AG20443 (cell line): ENCODE measurements at places on chromosomes 6 and 20.

DNA sequence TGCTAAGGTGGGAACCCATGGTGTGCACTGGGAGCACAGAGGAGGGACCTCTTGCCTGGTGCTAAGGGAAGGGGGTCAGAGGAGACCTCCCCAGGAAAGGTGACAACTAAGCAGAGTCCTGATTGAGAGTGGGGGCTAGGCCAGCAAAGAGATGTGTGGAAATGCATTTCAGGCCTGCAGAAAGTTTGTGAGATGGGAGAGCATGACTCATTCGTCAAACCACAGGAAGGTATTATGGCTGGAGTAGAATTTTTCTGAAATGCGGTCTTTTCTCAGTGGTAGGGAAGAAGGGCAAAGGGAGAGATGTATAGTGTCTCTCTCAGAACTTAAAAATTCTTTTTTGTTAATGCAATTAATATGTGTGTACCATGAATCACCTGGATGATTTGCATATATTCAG lies 23.6 kb upstream of the EDN1 start:
- peak; percentile 64 for DNase-seq

DNA sequence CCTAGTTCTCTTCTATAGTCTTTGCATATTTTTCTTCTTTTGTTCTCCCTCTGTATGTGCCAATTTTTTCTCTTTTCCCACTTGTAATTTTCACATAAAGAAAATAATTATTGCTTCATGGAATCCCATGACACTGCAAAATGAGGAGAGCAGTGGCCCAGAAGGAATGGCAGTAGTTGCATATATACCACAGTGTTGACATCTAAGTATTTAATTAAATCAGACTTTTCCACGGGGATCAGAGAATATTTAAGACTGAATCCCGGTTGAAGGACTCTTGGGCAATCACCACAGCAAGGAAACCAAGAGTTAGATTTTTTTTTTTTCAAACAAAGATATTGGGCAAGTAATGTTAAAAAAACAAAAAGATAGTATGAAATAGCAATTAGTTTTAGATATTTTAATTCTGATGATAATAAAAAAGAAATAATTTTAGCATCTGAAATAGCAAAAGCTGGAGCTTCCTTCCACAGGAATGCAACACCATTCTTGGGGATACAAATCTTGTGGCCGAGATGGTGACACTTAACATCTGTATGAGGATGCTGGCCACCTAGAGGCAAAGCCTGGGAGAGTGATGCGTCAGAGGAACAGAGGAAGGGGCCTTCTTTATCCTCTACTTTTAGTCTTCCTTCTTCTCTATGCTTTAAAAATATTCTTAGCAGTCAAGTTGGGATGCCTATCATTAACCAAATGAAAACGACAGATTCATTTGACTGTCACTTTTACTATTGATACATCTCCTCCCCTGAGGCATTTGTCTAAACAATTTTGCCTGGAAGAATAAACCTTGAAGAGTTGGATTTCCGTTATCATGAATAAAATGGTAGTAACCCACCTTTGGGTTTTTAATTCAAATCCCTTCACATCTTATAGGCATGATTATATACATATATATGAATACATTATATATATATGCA lies 356.2 kb downstream of the GJA1 start:
- DNase-seq = peak; percentile 34

DNA sequence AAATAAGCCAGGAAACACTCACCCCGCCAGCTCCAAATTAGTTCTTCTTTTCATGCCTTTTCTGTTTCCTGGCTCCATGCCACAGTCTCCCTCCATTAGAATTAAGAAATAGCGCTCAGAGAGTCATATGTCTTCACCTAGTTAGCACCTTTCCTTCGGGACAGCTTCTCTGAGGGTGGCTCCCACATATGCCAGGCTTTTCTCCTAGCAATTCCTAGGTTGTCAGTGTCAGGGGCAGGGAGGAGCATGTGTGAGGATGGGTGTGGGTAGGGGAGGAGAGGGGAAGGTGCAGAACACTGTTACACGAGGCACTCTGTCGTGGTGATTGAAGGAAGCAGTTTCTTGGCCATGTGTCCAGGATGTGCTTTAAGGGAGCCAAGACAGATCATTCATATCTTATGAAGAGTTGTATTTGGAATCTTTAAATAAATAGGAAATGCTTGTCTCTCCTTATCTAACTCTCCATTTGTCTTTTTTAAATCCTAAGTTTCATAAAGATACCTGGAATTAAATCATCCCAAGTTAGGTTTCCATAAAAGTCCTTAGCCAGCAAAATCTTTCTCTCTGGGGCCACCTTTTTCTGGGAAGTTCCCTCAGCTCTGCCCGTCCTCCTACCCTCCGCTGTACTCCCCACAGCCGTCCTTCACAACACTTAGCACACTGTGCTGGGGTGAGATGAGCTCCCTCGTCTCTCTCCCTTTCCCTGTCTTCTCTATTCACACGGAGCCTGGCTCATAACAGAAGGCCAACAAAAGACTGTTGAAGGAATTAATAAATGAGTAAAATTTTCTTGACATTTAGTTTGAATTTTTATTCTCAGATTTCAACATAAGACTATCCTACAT lies 361.0 kb downstream of the CD83 start:
- no peak for DNase-seq

DNA sequence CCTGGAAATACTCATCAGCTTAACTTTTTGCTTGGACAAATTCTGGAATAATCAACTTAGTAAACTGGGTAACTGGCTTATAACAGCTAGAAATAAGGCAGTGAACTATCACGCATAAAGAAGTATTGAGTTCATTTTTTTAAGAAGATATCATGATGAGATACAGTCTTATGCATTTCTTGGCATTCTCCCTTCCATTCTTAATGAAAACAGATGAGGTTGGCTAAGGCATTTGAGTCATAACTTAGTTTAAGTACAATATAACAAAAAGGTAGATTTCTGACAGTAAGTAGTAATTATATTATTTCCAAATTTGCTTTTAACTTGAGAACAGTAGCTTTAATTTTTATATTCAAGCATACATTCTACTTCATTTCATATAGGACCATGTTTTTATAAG lies 56.1 kb downstream of the SAMD5 start:
- no peak for DNase-seq

DNA sequence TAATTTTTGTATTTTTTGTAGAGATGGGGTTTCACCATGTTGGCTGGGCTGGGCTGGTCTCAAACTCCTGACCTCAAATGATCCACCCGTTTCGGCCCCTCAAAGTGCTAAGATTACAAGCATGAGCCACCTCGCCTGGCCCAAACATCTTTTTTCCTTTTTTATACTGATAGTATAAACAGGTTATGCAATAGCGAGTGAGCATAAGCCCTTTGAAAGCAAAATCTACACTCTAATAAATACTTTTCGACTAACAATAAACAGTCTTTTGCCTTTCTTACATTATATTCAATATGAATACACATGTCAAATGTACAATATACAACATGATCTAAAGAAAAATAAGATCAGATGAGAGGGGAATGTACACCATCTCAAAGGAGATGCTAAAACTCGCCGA lies 38.7 kb downstream of the KIF13A start:
- DNase-seq = no peak

- DNase-seq = no peak
These were observed 113.6 kb downstream of the FLRT3 start for GRCh38 chr20:14223806-14224205.

GRCh38 chr20:63667858-63668257 lies 9.7 kb downstream of the RTEL1 start:
- no peak for DNase-seq

GRCh38 chr6:152981989-152982903 lies 595 bp downstream of the FBXO5 start:
- DNase-seq = peak; percentile 9
